ENCODE measurements at places on chromosomes 11 and 22. TPM values are rescaled to one million over a fixed set of nuclear protein-coding genes. Genes with fewer than 3 reads are reported as not detected.

The C11orf52 gene
- 0.25 TPM for total RNA-seq

The DDIAS gene
- 5.7 TPM for total RNA-seq

The SYCE3 gene
- total RNA-seq, result not detected

The SEC14L3 gene
- not detected for total RNA-seq

The LTO1 gene
- total RNA-seq, result 25.4 TPM

The LRRC51 gene
- total RNA-seq, result 7.0 TPM

The OR2AG2 gene
- under 0.01 TPM for total RNA-seq

The REXO2 gene
- 140 TPM for total RNA-seq

The ANKK1 gene
- not detected for total RNA-seq

The CYB561A3 gene
- total RNA-seq, result 77.0 TPM

The CRYBB2 gene
- not detected for total RNA-seq

The C22orf15 gene
- total RNA-seq, result 0.81 TPM

The RASSF10 gene
- total RNA-seq, result under 0.01 TPM

The JAML gene
- total RNA-seq, result not detected

The LRP5 gene
- total RNA-seq, result 146 TPM

The GGTLC3 gene
- not detected for total RNA-seq

The FAT3 gene
- 0.49 TPM for total RNA-seq

The C1QTNF4 gene
- 0.16 TPM for total RNA-seq

The OR51B5 gene
- not detected for total RNA-seq

The SYT7 gene
- total RNA-seq, result 0.97 TPM

The LDHA gene
- total RNA-seq, result 294 TPM

The CDC42EP2 gene
- total RNA-seq, result 8.7 TPM

The PRR14L gene
- 29.7 TPM for total RNA-seq

The DDX25 gene
- under 0.01 TPM for total RNA-seq

The SSRP1 gene
- total RNA-seq, result 85.6 TPM

The ART1 gene
- not detected for total RNA-seq

The SRSF8 gene
- 16.7 TPM for total RNA-seq

The PAX6 gene
- total RNA-seq, result 0.13 TPM

The CDCA5 gene
- total RNA-seq, result 8.1 TPM

The MMP8 gene
- total RNA-seq, result not detected

The RRP7A gene
- 27.8 TPM for total RNA-seq

The HTR3A gene
- total RNA-seq, result not detected

The RBMXL2 gene
- not detected for total RNA-seq

The CCDC87 gene
- total RNA-seq, result under 0.01 TPM

The OR5B12 gene
- total RNA-seq, result not detected

The SLC35F2 gene
- 28.7 TPM for total RNA-seq

The APOA5 gene
- total RNA-seq, result not detected

The PNPLA5 gene
- total RNA-seq, result not detected

The GRK3 gene
- 0.16 TPM for total RNA-seq

The ACTN3 gene
- 0.06 TPM for total RNA-seq

The FOLR1 gene
- not detected for total RNA-seq

The TUB gene
- 2.3 TPM for total RNA-seq

The C11orf65 gene
- total RNA-seq, result not detected

The TRPM5 gene
- not detected for total RNA-seq
